ENCODE measurements at places on chromosomes 12 and 14.

DNA sequence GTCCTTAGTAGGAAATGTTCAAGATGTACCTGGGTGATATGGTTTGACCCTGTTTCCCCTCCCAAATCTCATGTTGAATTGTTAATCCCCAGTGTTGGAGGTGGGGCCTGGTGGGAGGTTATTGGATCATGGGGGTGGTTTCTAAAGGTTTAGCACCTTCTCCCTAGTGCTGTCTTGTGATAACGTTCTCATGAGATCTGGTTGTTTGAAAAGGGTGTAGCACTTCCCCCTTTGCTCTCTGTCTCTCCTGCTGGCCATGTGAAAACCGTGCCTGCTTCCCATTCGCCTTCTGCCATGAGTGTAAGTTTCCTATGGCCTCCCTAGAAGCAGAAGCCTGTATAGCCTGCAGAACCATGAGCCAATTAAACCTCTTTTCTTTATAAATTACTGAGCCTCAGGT lies 353.0 kb upstream of the SFSWAP start:
- no peak for DNase-seq

DNA sequence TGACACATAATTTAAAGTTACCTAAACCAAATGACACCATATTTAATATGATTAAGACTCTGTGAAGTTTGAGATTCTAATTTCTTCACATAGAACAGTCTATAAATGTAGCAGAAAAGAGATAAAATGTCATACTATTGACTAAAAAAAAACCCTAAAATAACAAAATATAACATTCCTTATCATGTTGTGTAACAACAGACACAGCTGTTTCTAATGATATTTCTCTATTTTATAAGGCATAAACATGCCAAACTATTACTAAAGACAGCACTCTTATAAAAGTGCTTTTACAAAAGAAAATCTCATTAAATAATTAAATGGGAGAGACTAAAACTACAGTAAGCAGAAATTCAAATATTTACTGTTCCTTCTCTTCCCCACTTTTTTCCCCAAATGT lies 49.4 kb downstream of the NOVA1 start:
- no peak for DNase-seq

DNA sequence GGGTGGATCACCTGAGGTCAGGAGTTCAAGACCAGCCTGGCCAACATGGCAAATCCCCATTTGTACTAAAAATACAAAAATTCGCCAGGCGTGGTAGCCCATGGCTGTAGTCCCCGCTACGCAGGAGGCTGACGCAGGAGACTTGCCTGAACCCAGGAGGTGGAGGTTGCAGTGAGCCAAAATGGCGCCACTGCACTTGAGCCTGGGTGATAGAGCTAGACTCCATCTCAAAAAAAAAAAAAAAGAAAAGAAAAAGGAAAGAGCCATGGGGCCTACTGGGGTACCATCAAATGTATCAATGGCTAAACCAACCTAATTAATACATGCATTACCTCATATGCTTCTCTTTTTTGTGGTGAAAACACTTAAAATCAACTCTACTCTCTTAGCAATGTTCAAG lies 10.7 kb downstream of the TFCP2 start:
- DNase-seq: no peak

GRCh38 chr14:103683139-103683538 lies 32.1 kb downstream of the XRCC3 start:
- no peak for DNase-seq

- DNase-seq: no peak
These were observed 16.9 kb downstream of the FZD10 start for GRCh38 chr12:130179191-130179590.

- no peak for DNase-seq
These were observed 53.2 kb downstream of the GALNT16 start for GRCh38 chr14:69313176-69313575.

DNA sequence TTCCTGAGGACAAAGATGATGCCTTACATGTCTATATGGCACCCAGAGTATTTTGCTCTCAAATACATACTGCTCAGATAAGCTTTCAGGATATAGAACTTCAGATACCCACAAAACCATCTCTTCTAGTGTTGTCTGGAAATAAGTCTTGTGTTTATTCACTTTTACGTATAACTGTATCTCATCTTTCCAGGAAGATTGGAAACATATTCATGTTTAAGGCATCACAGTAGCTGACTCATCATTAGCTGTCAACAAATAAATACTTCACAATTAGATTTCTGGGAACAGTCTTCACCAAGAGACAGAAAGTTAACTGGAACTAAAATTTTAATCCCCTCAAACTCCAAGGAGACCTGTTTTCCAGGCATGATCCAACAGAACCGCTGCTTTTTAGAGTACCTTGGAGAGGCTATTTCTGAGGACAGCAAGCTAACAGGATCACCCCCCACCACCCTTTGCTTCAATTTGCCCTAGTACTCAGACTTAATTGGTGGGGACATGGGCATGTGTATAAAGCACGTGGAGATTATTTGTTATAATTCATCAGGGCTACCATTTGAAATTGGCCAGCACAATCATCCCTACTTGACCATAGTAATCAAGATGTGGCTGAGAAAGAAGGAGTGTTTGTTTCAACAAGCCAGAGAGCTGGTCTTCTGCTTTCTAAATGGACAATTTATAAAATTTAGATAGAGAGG lies 129.3 kb upstream of the HIF1A start:
- no peak for DNase-seq

DNA sequence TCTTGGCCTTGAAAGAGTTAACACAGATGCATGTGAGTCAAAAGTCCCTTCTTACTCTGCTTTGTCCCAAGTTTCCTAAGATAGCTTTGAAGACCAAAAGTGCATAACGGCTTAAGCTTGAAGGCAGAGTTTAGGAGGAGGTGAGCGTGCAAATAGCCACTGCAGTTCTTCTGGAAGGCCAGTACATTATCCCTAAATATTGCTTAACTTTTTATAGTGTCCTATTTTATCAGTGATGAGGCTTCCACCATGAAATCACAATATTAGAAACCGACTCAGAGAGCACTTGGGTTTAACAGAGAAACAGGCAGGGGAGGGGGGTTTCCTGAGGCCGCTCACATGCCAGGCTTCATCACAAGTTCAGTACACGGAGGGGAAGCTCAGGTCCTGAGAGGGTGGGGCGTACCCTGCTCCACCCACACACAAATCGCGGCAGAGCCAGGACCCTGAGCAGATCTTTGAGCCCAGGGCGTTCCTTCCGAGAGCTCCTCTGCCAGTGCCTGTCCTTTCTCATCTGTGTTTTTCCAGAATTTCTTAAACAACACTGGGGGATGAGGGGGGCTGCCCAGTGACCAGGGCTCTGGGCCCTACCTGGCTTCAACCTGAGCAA lies 26.8 kb upstream of the BDKRB2 start:
- no peak for DNase-seq

- DNase-seq: no peak
These were observed 193.0 kb downstream of the C12orf50 start for GRCh38 chr12:87836190-87836589.

GRCh38 chr14:50719911-50720759 lies 52.0 kb upstream of the SAV1 start:
- no peak for DNase-seq

DNA sequence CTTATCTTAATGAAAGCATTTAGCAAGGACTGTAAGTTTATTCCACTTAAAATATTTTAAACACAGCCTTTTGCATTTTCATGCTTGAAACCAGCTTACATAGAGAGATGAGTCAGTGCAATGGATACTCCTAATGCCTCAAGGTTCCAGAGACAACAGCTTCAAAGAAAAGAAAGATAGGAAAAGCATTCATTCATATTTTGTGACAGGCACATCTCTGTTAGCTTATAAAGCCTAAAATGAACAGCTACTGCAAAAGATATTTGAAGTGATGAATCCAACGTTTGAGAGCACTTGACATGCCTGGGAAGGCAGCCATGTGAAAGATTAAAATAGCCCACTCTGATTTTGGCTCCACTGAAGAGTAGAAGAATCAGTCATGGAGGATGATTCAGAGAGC lies 814.5 kb downstream of the RPS29 start:
- DNase-seq: no peak

DNA sequence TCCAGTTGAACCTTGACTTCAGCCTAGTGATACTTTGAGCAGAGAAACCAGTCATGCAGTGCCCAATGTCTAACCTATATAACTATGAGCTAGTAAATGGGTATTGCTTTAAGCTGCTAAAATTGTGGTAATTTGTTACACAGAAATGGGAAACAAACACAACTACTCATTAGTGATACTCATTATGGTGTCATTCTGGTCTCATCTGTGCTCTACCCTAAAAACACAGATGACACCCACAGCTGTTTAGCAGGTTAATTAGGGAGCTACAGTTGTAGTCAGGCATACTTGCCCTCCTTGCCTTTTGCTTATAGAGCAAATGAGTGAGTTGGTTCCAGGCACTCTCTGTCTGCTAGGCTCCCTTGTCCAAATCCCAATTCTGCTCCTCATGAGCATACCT lies 50.0 kb upstream of the ATF7IP start:
- no peak for DNase-seq

- DNase-seq: no peak
These were observed 8.4 kb downstream of the CCDC197 start for GRCh38 chr14:94005324-94006073.

DNA sequence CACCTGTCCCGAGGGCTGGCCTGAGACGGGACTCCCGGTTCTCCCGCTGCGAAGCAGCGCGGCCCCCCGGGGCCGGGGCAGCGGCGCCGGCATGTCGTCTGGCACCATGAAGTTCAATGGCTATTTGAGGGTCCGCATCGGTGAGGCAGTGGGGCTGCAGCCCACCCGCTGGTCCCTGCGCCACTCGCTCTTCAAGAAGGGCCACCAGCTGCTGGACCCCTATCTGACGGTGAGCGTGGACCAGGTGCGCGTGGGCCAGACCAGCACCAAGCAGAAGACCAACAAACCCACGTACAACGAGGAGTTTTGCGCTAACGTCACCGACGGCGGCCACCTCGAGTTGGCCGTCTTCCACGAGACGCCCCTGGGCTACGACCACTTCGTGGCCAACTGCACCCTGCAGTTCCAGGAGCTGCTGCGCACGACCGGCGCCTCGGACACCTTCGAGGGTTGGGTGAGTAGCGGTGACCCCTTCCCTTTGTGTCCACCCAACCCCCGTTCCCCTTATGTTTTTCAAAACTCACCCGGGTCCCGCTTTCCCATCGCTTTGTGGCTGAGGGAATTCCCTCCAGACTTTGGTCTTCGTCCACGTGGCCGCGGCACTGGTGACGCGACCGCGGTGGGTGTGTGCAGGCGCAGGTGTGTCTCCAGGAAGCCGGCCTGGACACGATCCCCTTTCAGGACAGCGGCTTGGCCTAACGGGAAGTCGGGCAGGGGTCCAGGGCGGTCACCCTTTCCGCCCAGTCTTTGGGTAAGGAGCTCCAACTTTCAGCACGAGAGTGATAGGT lies 826 bp downstream of the PRKCH start:
- peak; percentile 55 for DNase-seq

DNA sequence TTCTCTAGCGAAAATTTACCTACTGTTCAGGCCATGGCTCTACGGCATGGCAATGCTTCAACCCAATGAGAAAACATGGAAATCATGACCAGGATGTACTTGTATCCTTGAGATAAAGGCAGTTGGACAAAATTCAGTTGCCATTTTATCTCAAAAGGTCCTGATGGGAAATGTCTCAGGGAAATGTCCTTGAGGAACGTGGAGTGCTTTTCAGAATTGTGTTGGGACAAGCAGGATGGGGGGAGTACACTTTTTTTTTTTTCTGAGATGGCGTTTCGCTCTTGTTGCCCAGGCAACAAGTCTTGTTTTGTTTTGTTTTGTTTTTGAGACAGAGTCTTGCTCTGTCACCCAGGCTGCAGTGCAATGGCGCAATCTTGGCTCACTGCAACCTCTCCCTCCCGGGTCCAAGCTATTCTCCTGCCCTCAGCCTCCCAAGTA lies 86.8 kb upstream of the EIF5 start:
- no peak for DNase-seq

GRCh38 chr14:32044454-32044853 lies 32.6 kb upstream of the ARHGAP5 start:
- DNase-seq: no peak

GRCh38 chr14:24909523-24910302 lies 140.2 kb downstream of the STXBP6 start:
- no peak for DNase-seq

DNA sequence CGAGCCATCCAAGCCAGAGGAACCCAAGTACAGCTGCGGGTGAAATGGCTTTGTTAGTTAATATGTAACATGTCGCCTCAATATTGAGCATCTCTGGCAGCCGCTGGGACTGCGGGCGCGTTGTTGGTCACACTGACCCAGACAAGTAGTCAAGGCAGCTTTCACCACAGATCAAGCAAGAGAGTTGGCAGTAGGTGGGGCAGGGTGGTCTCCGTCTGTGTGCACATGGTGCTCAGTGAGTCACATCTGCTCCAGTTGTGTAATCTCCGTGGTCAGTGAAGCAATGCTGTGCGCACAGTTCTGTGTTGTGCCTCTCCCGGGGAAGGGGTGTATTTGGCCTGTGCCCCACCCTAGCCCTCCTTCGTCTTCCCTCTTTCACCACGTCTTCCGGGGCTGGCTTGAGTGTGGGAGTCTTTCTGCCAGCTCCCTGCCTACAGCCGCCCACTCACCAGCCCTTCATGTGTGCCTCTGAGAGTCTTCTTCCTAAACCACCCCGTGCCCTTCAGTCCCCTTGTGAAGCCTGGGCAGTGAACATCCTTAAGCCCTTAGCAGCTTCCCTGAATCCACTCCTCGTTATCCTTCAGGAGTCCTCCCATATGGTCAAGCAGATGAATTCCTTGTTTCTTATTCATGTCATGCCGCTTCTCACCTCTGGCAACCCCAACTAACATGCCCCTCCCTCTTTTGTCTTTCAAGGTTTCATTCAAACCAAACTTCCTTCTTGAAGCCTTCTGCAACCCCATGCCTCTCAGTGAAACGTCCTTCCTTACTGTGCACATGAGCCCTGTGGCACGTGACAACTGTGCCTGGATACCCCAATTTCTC lies 242.1 kb downstream of the CACNA1C start:
- DNase-seq: no peak

GRCh38 chr14:99546234-99546879 lies 57.6 kb downstream of the CCDC85C start:
- DNase-seq: no peak

GRCh38 chr12:122839907-122840554 lies 4.8 kb downstream of the HIP1R start:
- no peak for DNase-seq

GRCh38 chr12:112901271-112901670 lies 5.5 kb upstream of the OAS1 start:
- DNase-seq: no peak

DNA sequence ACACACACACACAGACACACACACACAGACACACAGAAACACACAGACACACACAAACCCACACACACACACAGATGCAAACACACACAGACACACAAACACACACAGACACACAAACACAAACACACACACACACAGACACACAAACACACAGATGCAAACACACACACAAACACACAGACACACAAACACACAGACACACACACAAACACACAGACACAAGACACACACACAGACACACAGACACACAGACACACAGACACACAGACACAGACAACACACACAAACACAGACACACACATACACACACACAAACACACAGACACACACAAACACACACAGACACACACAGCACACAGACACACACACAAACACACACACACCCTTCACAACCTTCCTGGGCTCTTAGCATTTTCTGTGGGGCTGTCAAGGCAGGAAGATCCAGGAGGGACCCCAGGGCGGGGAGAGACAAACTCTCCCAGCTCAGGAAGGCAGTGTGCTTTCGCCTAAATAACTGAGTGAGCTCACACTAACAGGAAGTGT lies 24.2 kb upstream of the INF2 start:
- DNase-seq: no peak

GRCh38 chr14:101178184-101179072 lies 274.9 kb upstream of the RTL1 start:
- no peak for DNase-seq

All from left ventricle myocardium inferior (tissue), 1 donor.